SHP77 treated with DMSO at 0.1 percent for 48 hours (cell line): ENCODE measurements at places on chromosomes 7 and 10.

DNA sequence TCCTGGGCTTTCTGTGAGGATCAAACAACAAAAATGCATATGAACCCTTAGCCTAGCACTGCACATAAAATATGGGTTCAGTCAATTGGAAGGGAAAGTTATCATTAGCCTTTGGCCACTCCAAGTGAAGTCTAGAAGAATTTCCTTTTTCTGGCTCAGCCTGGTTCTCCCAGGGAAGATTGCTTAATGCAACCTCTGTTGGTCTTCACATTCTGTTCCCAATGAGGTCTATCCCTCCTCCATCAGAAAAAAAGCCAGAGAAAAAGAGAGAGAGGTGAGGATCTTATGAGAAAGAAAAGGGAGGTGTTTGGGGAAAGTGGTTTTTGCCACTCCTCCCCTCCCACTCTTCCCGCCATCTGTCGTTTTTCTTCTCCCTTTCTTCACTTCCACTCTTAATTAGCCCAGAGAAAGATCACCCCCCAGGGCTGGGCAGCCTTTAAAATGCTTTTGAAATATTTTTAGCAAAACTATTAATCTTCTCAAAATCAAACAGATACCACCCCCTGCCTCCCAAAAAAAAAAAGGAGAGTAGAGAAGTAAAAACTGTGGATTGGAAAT lies 31.1 kb downstream of the CPVL start:
- no peak for DNase-seq

DNA sequence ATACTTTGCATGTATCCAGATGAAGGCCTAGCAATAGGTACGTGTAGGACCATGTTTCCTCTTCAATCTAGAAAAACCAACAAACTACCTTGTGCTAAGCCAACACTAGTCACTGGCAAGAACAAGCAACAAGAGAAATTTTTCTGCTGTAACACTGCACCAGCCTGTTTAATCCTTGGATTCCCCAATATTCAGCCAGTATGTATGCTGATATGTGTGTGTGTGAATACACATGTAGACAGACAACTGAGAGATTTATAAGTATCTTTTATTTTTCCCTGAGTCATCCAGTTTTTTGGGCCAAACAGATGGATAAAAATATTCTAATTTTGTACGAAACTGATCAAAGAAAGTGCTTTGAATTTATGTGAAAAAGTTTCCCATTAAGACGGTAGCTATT lies 26.2 kb downstream of the GLI3 start:
- no peak for DNase-seq

DNA sequence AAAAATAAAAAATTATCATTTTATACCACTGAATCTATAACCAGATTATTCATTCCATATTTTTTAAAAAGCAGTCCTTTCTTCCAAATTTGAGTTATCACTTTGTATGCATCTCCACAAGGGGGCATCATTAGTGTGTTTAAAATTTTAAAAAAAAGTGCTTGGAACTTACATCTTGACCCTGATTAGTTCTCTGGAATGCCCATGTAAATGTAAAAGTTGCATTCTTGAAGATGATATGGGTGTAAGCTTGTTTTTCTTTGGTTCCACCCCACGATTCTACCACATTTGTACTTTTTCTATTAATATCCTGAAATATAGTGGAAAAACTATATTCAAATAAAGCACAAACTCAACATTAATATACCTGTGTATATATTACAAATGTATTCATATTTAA lies 144.9 kb downstream of the ELAPOR2 start:
- DNase-seq: no peak

- no peak for DNase-seq
These were observed 570 bp upstream of the PRTFDC1 start for GRCh38 chr10:24952707-24953645.

DNA sequence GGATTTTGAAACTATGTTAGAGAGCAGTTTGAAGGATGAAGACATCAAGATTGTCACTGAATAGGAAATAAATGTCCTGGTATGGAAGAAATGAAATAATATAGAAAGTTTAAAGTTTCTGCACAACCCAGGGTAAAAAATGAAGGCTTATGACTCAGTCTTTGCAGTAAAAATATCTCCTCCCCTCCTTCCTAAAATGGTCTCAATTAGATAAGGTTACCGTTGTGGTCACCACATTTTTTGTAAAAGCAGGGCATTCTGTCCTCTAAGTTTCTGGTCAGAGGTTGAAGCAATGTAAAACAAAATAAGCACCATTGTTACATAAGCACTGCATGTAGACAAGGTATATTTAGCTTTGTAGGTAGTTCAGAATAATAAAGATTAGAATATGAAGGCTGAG lies 403.5 kb downstream of the SUGCT start:
- no peak for DNase-seq

DNA sequence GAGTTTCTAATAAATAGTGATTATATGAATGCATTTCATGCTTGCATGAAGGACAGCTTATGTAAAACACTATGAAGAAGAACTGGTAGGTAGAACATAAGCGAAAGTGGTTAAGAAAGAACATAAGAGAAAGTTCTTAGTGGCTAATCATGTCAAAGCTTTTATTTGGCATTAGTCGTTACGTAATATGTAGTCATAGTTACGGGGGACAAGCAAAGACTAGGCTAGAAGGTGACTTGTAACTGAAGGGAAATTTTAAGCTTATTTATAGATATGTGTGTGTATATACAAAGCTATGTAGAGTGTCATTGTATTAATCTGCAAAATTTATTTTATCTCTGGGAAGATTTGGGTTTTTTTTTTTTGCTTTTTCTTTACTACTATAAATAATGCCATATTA lies 36.9 kb downstream of the CAPZA2 start:
- no peak for DNase-seq

DNA sequence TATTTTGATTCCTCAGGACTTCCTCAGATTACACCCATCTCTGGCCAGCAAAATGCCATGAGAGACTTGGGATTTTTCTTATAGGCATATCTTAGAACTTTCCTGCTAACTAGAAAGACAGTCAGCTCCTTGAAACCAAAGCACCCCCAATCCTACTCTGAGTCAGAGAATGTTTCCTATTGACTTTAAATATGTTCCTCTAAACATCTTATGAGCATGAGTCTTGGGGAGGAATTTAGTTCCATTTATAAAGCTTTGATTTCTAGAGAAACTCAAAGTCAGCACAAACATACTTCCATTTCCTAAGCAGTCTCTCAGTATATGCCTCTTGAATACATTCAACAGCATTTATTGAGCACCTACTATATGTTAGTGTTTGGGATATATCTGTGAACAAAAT lies 128.5 kb downstream of the INHBA start:
- no peak for DNase-seq

- DNase-seq: no peak
These were observed 30.9 kb upstream of the STEAP4 start for GRCh38 chr7:88337572-88337971.

DNA sequence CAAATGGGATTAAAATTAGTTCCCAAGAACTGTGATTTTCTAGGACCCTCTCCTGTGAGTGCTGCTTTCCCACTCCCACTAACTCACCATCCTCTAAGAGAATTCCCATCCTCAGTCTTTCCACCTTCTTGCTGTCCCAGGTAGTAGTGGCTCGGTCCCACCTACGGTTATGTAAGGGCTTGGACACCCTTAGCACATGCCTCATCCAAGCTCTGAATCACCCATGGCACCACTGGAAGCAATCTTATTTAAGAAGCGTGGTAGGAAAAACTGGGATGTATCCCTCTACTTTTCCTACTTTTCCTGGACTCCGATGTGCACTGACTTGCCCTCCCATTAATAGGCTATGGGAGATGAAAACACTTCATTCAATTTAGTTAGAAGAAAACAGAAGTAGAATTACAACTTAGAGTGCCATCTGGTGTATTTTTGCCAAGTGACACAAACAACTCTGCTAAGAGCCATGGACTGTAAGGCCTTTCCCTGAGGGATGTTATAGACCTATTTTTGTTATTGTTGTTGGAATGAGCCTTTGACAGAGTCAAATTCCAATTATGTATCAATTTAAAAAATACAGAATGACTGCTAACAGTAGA lies 13.7 kb upstream of the ANKRD22 start:
- no peak for DNase-seq

DNA sequence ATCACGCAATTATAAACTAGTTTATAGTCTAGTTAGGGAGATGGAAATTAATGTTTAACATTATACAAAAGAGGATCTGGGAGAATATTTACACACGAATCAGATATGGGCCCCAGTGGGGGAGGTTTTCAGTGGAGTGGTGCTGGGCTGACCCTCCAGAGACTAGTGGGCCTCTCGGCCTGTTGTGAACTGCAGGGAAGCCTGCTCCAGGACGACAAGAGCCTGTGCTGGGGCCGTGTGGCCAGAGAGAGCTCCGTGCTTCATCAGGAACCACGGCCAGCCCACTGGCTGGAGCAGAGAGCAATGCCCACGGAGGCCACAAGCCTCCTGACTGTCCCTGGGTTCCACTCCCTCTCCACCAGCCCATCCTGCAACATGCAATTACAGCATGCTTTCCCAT lies 11.3 kb upstream of the ESYT2 start:
- DNase-seq: no peak

GRCh38 chr10:43258211-43258561 lies 8.7 kb downstream of the RASGEF1A start:
- DNase-seq: no peak

DNA sequence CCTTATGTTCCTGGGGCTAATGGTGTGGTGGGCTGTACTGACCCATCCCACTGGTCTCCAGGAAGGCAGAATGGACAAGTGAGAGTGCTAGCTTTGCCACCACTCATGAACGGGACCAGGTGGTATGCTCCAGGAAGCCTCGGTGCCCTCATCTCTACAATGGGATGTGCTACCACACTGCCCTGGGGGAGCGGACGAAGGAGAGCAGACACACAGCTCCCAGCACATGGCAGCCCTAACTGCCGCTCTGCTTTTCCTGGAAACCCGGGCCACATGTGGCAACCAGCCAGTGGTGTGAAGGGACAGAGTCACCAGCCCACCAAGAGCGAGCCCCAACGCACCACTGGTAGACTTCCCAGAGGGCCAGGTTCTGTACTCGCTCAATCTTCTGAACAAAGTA lies 35.8 kb downstream of the PARP12 start:
- DNase-seq: no peak

- DNase-seq: no peak
These were observed 70.3 kb downstream of the UNCX start for GRCh38 chr7:1302936-1303335.

DNA sequence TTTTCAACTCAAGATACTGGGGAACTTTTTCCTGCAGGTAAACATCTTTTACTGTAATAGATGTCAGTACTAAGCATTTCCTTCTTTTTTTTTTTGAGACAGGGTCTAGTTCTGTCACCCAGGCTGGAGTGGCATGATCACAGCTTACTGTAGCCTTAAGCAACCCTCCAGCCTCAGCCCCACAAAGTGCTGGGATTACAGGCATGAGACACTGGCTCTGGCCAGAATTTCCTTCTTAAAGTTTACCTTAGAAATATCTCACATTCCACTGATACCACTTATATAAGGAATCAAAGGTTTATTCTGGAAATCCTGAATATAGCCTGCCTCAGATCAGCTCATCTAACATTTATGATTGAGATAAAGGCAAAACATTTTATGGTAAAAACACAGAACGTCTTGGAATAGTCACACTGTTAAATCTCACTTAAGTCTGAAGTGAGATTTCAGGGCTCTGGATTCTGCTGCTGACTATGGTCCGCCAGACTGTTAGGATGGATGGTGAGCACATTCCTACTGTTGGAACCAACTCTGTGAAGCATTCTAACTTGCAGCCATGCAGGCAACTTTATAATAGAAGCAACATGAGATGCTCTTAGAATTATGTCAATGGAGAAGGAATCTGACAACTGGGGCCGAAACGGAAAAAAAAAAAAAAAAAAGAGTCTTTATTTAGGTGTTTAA lies 151.9 kb downstream of the ZMYND11 start:
- no peak for DNase-seq
